ENCODE measurements at places on chromosomes 13 and 19.

GRCh38 chr13:33347861-33348260 is 62.3 kb upstream of the STARD13 start:
- DNase-seq, result no peak

DNA sequence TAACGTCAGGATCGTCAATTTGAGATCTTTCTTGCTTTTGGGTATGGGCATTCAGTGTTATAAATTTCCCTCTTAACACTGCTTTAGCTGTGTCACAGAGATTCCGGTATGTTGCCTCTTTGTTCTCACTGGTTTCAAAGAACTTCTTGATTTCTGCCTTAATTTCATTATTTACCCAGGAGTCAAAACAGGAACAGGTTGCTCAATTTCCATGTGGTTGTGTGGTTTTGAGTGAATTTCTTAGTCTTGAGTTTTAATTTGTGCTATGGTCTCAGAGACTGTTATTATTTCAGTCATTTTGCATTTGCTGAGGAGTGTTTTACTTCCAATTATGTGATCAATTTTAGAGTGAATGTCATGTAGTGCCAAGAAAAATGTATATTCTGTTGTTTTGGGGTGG is 153.1 kb downstream of the PCDH17 start:
- no peak for DNase-seq

GRCh38 chr19:55777528-55777927 is 8.6 kb downstream of the RFPL4AL1 start:
- no peak for DNase-seq

DNA sequence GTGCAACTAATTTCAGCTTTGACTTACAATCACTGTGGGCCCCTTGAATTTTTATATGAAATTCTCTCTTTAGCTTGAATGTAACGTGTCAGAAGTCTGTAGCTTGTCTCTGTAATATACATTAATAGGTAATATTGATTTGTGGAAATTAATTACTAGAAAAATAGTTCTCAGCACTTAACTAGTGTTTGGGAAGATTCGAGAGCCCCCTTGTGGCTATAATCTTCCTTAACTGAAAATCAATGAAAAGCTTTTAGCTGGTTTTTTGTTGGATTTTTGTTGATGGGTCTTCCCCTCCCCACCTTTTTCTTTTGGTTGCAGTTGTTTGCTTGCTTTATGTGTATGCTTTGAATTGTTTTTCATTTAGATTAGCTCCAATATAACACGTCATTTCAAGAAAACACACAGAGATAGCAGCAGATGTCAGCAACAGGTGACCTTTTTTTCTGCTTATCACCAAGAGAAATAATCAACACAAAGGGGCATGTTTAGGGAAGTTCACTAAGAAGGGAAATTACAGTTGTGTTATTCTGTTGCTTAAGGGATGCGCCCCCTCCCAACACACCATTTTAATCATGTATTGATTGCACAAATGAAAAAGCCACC is 176.8 kb downstream of the OXGR1 start:
- DNase-seq, result peak; percentile 47

GRCh38 chr19:1954532-1954933 is 13.6 kb downstream of the CSNK1G2 start:
- DNase-seq, result no peak

DNA sequence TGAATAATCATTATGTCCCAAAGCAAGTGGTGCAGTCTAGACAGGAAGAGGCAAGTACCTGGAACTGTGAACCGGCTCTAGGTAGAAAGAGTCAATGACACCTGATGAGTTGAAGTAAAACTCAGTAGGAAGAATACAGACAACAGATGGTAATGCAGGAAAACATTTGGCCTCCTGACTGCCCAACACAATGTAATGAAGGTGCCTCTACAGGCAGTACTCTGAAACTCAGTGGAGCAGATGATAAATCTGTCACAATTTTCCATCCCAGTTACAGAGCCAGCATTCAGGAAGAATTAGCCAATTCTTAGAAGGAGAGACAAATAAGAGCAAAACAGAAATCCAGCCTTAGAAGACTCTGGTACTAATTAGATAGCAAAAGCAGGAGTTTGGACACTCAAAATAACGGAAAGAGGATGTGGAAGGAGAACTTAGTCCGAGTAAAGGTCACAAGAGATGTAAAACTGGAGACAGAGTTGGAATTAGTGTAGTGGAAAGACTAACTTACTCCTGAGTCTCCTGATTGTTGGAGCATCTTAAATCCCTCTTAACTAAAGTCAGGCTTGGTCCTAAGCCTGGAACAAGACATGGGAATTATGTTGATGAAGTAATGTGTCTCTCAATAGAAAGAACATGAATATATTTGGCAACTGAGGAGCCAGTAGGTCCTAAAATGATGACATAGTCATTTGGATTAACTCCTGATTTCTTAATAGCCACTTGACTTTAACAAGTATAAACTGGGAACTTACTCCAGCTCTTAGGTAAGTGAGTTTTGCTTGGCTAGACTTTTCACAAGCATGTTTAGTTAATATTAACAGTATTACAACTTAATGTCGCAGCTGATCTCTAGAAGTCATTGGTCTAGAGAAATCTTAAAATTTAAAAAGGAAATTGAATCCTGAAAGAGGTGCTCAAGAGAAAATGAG is 457.3 kb upstream of the MIR17HG start:
- DNase-seq, result no peak

DNA sequence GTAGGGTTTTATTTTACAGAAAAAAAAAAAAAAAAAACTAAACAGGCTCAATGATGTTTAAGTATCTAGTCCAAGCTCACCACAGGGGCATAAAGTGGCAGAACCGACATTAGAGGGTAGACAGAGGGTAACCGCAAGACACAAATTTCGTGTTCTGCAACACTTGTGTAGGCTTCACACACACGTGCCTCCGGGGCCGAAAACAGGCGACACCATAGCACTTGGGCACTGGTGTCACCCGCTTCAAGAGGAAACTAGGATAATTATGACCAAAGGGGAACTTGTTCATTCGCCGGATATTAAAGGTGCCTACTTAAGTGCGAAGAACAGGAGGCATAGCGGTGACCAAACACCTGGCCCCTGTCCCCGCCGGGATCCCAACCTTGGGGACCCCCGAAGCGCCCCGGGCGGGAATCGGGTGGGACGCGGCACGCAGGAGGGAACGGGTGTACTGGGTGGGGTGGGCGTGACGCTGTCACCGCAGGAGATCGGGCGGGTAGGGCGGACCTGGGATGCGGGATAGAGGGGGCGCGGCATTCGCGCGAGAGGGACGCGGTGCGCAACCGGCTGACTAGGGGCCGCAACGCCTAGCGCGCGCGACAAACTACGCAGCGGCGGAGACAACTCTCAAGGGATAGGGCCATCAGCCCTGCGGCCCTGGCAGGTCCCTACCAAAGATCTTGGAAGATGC is 558 bp downstream of the MZT1 start:
- no peak for DNase-seq

DNA sequence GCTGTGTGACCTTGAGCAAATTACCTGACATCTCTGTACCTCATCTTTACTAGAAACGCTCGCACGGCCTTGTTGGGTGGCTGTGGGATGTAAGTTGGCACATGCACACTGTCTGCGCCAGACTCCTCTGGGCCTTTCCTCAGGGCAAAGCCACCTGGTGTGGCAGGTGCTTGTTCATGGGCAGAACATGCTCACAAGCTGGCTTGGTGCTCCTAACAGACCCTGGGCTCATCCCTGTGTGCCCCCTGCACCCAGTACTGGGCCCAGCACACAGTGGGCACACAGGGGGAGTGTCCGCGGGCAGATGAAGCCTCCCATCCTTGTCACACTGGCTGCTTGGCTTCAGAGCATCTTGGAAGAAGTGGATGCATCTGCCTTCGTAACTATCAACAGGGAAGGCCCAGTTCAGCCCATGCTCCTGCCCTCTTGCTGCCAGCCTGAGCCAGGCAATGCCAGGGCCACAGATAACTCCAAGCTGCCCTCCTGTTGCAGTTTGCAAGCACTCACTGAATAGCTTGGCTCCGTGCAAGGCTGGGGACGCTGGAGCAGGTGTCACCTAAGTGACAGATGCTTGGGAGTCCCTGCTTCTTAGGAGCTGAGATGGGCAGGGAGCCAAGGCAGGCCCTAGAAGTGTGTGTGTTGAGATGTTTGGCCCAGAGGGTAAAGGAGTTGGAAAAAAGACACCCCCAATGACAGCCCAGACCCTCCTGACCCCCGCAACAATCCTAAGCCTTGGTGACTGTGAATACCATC is 123.9 kb downstream of the TUBA3C start:
- DNase-seq, result no peak

- DNase-seq, result no peak
Observed at GRCh38 chr13:59478908-59479307, 684.8 kb downstream of the DIAPH3 start.
